Progenitor cell of endocrine pancreas (in vitro differentiated cells): ENCODE measurements at places on chromosomes 3 and 15. TPM values are rescaled to one million over a fixed set of nuclear protein-coding genes. Genes with fewer than 3 reads are reported as not detected.

- peaks cover 1% of the 10 kb centered on the region for H3K4me1 ChIP-seq
- no peaks in the 10 kb centered on the region for H3K27me3 ChIP-seq
- no peak for DNase-seq
- no peaks in the 10 kb centered on the region for H3K36me3 ChIP-seq
- no peak overlapping the region for H3K4me3 ChIP-seq
- no peak overlapping the region for H3K27ac ChIP-seq
Observed at GRCh38 chr3:50627407-50628051, 10.6 kb downstream of the MAPKAPK3 start.

DNA sequence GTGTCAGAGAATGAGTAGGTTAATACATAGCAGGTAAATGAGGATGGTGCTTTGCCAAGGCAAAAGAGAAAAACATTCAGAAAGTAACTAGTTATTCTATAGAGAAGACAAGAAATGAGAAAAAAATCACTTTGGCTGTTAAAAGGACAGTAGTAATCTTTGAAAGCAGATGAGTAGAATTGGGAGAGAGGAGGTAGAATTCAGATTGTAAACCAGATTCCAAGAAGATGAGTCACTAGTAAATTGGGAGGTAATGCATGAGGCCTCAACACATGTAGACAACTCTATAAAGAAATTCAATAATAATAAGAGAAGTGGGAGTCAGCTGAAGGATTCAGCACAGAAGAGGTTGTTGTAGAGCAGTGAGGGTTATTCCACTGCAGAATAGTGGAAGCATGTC, 81.4 kb downstream of the MBNL1 start:
- no peak for DNase-seq
- H3K27me3 ChIP-seq: no peaks in the 10 kb centered on the region
- no peaks in the 10 kb centered on the region for H3K4me1 ChIP-seq
- H3K36me3 ChIP-seq: no peaks in the 10 kb centered on the region
- H3K4me3 ChIP-seq: no peak overlapping the region

DNA sequence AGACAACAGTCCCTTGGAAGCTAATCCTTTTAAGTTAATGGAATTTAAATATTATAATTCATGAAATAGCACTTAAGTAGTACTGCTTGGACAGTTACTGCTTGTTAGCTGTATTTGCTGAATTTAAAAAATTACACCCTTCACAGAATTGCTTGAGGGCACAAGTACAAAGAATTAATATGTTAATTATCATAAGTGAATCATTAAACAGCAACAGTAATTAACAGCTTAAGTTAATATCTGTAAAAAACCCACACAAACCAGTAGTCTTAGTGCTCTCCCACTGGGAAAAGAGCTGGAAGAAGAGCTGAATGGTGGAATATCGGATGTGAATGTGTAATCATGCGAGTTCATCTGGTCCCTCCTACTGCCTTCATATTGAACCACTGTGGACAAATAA, 232.0 kb downstream of the CD47 start:
- H3K4me1 ChIP-seq: no peaks in the 10 kb centered on the region
- no peaks in the 10 kb centered on the region for H3K27me3 ChIP-seq

DNA sequence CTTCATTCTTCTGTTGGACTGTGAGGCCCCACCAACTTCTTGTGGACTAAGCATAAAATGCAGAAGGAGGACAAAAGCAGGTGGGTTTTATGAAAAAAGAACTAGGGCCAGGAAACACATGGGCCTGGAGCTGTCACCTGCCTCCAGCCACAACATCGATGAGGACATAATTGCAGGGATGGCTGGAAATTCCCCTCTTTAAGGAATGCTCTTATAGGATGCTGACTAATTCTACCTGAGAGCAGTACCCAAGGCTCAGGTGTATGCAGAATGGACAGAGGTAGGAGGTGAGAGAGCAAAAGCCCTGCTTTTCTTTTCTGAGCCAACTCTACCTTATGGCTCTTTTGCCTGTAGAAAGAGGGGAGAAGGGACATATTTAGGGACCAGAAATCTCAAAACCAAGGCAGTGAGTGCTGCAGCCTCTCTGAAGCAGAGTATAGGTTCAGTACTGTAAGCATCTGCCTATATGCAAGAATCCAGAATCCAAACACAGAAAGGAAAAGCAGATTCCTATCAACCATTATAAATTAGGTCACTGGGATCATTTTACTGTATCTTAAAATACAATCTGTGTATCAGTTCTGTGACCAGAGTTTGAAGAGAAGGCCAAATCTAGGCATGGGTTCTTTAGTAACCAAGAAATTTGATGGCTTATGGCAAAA, 205.3 kb upstream of the WNT5A start:
- no peaks in the 10 kb centered on the region for H3K36me3 ChIP-seq
- no peak overlapping the region for H3K27ac ChIP-seq
- H3K4me3 ChIP-seq: no peak overlapping the region
- H3K27me3 ChIP-seq: no peaks in the 10 kb centered on the region

- peaks cover 1% of the 10 kb centered on the region for H3K36me3 ChIP-seq
- no peak overlapping the region for H3K4me3 ChIP-seq
- H3K27me3 ChIP-seq: no peaks in the 10 kb centered on the region
Observed at GRCh38 chr3:157412323-157412855, 24.3 kb upstream of the PTX3 start.

Gene TP63
- total RNA-seq: 0.72 and 1.6 TPM in 2 replicates

Gene CELF6
- 1.2 and 1.4 TPM in 2 replicates for total RNA-seq

Gene CPEB1
- 0.60 and 0.80 TPM in 2 replicates for total RNA-seq

Gene CCDC174
- 25.7 and 25.8 TPM in 2 replicates for total RNA-seq

Gene DMXL2
- 43.0 and 43.3 TPM in 2 replicates for total RNA-seq
